Keratinocyte (primary cell): ENCODE measurements at places on chromosomes 6 and 20. TPM values are rescaled to one million over a fixed set of nuclear protein-coding genes. Genes with fewer than 3 reads are reported as not detected.

- DNase-seq = no peak
- no peaks in the 10 kb centered on the region for H3K4me1 ChIP-seq
- H3K27me3 ChIP-seq = no peaks in the 10 kb centered on the region
- no peaks in the 10 kb centered on the region for H3K36me3 ChIP-seq
Measured at GRCh38 chr6:135251498-135252441, 70.7 kb downstream of the MYB start.

- DNase-seq = no peak
- H3K4me1 ChIP-seq = peaks cover 14% of the 10 kb centered on the region
- H3K27me3 ChIP-seq = no peaks in the 10 kb centered on the region
- peaks cover 18% of the 10 kb centered on the region for H3K36me3 ChIP-seq
Measured at GRCh38 chr20:38764567-38765318, 16.5 kb downstream of the ACTR5 start.

DNA sequence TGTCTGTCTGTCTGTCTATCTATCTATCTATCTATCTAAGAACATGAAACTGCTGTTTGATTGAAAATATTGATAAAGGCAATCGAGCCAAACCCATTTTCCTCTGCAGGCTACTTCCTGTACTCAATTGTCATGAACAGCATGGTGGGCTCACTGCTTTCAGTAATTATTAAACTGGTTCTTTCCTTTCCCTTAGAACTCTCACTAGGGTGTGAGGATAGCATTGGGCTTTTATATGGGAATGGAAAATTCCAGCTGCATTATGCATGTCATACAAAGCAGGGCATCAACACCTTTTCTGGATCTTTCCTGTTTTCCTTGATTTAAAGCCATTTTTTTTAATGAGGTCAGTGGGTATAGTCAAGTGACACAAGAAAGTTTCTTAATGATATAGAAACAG, 161.0 kb upstream of the SYNCRIP start:
- H3K36me3 ChIP-seq = no peaks in the 10 kb centered on the region
- no peak for DNase-seq
- no peaks in the 10 kb centered on the region for H3K27me3 ChIP-seq
- no peaks in the 10 kb centered on the region for H3K4me1 ChIP-seq
- no peak overlapping the region for H3K4me3 ChIP-seq
- no peak overlapping the region for H3K27ac ChIP-seq

DNA sequence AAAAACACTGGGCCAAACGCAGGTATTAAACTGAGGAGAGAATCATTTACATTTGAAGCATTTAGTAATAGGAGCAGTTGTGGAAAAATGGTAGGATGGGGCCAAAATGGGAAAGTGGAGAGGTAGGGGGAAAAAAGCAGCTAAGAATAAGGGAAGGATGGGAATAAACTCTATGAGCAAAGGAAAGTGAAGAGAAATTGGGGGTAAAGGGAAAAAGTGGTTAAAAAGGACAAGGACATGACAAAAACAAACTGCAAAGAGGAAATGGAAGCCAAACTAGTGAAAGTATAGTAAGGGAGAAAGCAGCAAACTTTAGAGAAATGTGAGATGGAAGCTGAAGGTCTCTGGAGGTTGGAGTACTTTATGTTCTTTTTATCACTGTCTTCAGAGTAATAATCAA, 6.2 kb upstream of the ZSCAN16 start:
- no peak overlapping the region for H3K27ac ChIP-seq
- H3K36me3 ChIP-seq = peaks cover 9% of the 10 kb centered on the region
- no peak overlapping the region for H3K4me3 ChIP-seq
- H3K27me3 ChIP-seq = no peaks in the 10 kb centered on the region
- no peak for DNase-seq
- no peaks in the 10 kb centered on the region for H3K4me1 ChIP-seq

DNA sequence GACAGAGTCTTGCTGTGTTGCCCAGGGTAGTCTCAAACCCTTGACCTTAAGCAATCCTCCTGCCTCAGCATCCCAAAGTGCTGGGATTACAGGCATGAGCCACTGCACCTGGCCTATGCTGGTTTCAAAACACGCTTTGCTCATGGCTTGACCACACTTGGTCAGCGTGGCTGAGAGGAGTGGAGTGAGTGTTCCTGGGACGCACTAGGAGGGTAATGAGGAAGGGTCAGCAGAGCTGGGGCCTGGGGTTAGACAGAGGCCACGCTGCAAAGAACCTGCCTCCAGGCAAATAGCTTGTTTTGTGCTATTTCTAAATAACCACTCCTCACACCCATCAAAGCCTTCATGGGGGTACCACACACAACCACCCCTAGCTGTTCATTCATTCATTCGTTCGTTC, 77.9 kb upstream of the TOX2 start:
- no peak overlapping the region for H3K4me3 ChIP-seq
- H3K27ac ChIP-seq = no peak overlapping the region
- peaks cover 3% of the 10 kb centered on the region for H3K27me3 ChIP-seq
- DNase-seq = no peak
- no peaks in the 10 kb centered on the region for H3K4me1 ChIP-seq

GRCh38 chr6:168155821-168156741, 77.1 kb upstream of the FRMD1 start:
- no peak overlapping the region for H3K4me3 ChIP-seq
- no peak overlapping the region for H3K27ac ChIP-seq
- no peaks in the 10 kb centered on the region for H3K36me3 ChIP-seq
- peaks cover 8% of the 10 kb centered on the region for H3K4me1 ChIP-seq
- DNase-seq = no peak
- H3K27me3 ChIP-seq = peaks cover 7% of the 10 kb centered on the region

DNA sequence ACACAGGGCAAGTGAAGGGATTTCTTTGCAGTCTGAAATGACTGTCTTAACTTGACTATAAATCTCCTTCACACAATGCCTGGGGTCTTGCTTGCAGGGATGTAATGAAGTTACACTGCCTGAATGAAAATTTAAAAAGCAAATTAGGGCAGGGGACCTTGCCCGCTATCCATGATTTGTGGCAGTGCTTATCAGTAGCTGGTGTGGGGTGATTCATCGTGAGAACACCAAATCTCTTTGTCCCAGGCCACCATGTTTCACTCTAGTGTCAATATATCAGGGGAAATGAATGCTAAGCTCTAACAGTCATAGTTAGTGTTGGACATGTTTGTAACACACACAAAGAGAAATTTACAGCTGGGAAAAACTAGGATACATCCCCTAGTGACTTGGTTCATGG, 713.7 kb upstream of the EPHA7 start:
- H3K36me3 ChIP-seq = no peaks in the 10 kb centered on the region
- no peak overlapping the region for H3K27ac ChIP-seq
- DNase-seq = no peak
- H3K27me3 ChIP-seq = no peaks in the 10 kb centered on the region
- H3K4me3 ChIP-seq = no peak overlapping the region

DNA sequence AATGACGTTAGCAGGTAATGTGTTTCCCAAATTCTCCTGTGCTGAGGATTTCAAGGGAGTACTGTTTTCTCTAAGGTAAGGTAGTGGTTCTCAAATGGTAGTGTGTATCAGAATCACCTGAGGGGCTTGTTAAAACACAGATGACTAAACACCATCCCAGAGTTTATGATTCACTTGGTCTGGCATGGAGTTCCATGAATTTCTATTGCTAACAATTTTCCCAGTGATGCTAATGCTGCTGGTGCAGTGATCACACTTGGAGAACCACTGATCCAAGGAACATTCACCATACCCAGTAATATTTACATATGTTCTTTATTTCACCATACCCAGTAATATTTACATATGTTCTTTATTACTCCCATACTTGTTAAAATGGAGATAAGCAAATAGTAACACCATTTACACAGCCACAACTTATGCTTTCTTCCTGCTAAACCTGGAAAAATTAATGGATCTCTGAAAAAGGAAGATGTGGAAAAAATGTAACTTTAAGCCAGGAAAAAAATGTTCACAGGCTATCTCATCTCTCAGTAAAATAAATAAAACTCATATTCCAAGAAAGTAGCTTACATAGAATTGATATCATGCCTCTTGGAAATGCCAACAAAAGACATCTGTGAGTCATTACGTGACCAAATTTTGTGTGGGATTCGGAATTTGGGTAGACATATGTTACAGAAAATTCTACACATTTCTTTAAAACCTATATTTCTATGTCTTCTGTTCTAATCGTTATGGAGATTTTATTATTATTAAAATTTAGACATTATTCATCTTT, 129.5 kb downstream of the MMUT start:
- H3K36me3 ChIP-seq = no peaks in the 10 kb centered on the region
- H3K4me1 ChIP-seq = no peaks in the 10 kb centered on the region
- no peak overlapping the region for H3K4me3 ChIP-seq
- no peak overlapping the region for H3K27ac ChIP-seq
- peak; percentile 33 for DNase-seq

GRCh38 chr6:142886431-142887170, 58.4 kb downstream of the HIVEP2 start:
- no peaks in the 10 kb centered on the region for H3K36me3 ChIP-seq
- peak overlapping the region; percentile 80 for H3K27ac ChIP-seq

DNA sequence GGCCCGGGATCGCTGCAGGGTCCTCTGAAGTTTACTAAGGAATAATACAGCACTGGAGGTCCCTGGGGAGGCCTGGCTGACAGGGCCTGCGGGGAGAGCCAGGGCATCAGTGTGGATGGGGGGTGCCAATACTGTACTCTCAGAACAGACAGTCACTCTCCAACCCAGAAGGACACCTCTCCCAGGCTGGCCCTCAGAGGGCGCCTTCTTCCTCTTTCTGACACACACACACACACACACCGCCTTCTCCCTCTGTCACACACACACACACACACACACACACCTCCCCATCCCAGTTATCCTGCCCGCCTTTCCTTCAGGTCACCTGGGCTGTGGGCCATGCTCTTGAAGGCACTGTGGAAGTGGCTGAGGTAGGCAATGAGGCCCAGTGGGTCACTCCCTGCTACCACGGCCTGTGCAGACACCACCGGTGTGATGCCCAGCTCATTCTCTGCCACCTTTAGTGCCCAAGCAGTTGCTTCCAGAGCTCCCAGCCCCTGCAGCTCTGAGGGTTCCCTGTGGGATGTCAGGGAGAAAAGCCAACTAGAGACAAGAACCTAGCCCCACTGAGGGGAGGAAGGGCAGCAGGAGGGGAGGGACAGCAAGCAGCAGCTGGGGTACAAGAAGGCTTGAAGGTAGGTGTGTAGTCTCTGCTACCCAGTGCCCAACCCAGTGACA, 7.5 kb downstream of the SMPD2 start:
- peaks cover 40% of the 10 kb centered on the region for H3K36me3 ChIP-seq
- H3K27ac ChIP-seq = no peak overlapping the region
- no peaks in the 10 kb centered on the region for H3K4me1 ChIP-seq
- no peak for DNase-seq
- no peaks in the 10 kb centered on the region for H3K27me3 ChIP-seq

DNA sequence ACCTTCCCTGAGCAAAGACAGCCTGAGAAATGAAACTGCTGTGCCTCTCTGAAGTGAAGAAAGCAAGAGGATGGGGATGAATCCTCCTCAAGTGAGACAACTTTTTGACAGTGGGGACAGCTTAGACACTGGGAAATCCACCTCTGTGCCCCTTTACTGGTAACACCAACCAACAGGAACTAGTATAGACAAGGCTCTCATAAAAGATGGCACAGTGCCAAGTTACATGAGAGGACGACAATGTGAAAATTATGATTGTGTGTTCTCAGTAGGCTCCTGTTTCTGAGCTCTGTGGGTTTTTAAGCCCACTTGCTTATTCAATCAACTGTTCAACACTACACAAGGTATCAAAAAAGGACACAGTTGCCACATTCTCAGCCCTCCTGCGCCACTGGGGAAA, 41.6 kb upstream of the LYRM2 start:
- H3K27ac ChIP-seq = no peak overlapping the region
- H3K4me3 ChIP-seq = no peak overlapping the region
- H3K27me3 ChIP-seq = no peaks in the 10 kb centered on the region
- peaks cover 55% of the 10 kb centered on the region for H3K36me3 ChIP-seq

Gene SLC17A3
- not detected in 3 replicates for polyA plus RNA-seq

Gene TRIM15
- not detected in 3 replicates for polyA plus RNA-seq

Gene ZC3H12D
- 0.03 to 0.04 TPM in 2 of 3 replicates, not detected in the other for polyA plus RNA-seq

Gene SPATA25
- 0.19 TPM in 1 of 3 replicates, not detected in the others for polyA plus RNA-seq

Gene CLPSL2
- polyA plus RNA-seq = not detected in 3 replicates
